ENCODE measurements at places on chromosomes 11 and 22. TPM values are rescaled to one million over a fixed set of nuclear protein-coding genes. Genes with fewer than 3 reads are reported as not detected.
A peak's percentile ranks its signal among the peaks of the same experiment; 100 is the strongest.

Gene OR4A16
- total RNA-seq = not detected

GRCh38 chr22:20109411-20110358, 6.2 kb upstream of the RANBP1 start:
- H3K27ac ChIP-seq = no peak overlapping the region
- H3K4me1 ChIP-seq = peaks cover 12% of the 10 kb centered on the region
- DNase-seq = no peak

Gene OR6T1
- not detected for total RNA-seq

DNA sequence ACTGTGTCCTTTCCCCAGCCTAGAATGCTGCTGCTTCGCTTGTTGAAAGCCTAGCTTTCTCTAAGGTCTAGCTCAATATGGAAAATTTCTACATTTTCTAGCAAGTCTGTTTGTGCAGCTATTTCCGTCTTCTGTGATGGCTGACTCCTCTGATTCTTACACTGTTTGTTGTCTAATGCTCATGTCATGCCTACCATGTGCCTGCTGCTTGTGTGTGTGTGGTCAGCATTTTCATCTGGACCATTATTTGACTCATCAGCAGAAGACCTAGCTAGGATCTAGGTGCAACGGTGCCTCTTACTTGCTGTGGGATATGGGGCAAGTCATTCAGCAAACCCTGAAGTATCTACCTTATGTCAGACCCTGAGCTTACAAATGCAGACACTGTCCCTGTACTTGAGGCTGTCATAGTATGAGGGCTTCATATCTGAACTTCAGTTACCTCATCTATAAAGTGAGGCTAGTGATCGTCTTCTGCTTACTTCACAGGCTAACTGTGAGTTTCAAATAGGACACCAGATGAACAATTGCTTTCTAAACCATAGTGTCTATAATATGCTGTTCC, 86.5 kb upstream of the MYO18B start:
- H3K4me3 ChIP-seq = no peak overlapping the region
- H3K4me1 ChIP-seq = peaks cover 25% of the 10 kb centered on the region
- H3K27me3 ChIP-seq = no peaks in the 10 kb centered on the region
- no peaks in the 10 kb centered on the region for H3K36me3 ChIP-seq
- no peak overlapping the region for H3K27ac ChIP-seq

GRCh38 chr11:17013548-17014320, 480 bp downstream of the PLEKHA7 start:
- no peak overlapping the region for H3K4me3 ChIP-seq
- no peaks in the 10 kb centered on the region for H3K36me3 ChIP-seq
- DNase-seq = peak; percentile 46

- no peak for DNase-seq
- peaks cover 3% of the 10 kb centered on the region for H3K27me3 ChIP-seq
- no peak overlapping the region for H3K27ac ChIP-seq
- no peak overlapping the region for H3K4me3 ChIP-seq
- H3K36me3 ChIP-seq = no peaks in the 10 kb centered on the region
Observed at GRCh38 chr11:20042045-20042639, 118.1 kb downstream of the DBX1 start.

- no peaks in the 10 kb centered on the region for H3K36me3 ChIP-seq
- H3K27me3 ChIP-seq = peaks cover 17% of the 10 kb centered on the region
Observed at GRCh38 chr11:128026596-128026995, 560.8 kb downstream of the ETS1 start.
